Pancreas (tissue), 10 donors: ENCODE measurements at places on chromosomes 11 and 22. TPM values are rescaled to one million over a fixed set of nuclear protein-coding genes. Genes with fewer than 3 reads are reported as not detected.

DNA sequence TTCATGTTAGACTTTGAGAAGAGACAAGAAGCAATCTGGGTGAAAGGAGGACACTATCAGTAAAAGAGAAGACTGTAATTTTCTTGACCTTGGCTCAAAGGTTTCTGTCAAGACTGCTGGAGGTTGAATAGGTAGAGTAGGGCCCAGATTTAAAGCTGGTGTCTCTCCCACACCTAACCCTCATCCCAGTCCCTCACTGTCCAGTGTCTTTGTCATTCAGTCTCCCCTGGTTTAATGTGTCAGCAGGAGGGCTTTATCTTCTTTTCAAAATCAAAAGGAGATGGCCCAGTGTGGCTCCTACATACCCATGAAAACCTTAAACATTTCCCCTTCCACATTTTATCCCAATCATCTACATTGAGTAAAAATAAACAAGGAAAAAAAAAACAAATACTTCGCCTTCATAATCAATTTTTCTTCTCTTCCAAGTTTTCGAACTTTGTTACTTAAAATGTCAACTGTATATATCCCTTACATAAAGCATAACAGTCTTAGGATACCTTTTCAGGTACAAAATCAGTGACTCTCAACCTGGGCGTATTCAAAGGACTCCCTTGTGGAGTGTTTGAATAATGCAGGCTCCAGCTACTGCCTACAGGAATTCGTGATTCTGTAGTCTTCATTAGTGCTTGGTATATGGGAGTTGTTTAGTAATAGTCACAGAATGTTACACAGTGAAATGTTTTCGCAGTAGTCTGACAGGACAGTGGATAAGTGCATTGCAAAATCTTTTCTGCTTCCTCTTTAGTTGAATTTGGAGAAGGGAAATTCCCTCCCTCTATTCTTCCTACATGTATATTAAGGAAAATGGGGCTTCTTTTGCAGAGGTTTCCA, 87.2 kb downstream of the FAT3 start:
- DNase-seq, result no peak

DNA sequence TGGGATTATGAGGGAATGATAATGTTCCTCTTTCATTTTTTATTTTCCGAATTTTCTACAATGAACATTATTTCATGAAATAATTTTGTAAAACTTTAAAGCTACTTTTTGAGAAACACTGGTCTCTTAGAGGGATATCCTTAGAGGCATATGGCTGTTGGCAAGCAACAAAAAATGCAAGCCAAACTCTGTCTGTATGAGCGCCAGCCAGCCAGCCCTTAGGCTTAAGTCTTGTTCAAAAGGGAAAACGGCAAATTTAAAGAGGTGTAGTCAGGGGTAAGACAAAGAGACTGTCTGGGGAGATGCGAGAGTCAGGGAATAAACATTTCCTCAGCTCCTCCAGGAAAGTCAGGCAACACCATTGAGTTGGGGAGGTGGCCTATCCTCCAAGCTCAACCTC, 22.5 kb downstream of the ASCC2 start:
- no peak for DNase-seq

DNA sequence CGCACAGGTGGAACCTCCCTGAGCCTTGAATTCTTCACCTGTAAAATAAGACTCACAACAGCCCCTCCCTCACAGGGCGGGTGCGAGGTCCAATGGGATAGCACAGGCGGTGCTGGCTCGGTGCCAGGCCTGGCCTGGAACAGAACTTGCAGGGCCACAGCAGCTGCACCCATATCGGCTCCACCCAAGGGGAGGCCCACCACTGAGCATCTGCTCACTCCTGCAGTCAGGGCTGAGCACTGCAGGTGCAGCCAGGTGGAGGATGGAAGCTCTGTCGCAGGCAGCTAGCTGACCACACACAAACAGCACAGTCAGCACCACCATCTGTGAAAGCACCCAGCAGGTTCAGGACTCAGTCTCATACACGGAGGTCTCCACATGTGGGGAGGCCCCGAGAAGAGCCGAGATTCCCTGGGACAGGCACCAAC, 19.6 kb downstream of the VPS37C start:
- DNase-seq, result peak; percentile 86

DNA sequence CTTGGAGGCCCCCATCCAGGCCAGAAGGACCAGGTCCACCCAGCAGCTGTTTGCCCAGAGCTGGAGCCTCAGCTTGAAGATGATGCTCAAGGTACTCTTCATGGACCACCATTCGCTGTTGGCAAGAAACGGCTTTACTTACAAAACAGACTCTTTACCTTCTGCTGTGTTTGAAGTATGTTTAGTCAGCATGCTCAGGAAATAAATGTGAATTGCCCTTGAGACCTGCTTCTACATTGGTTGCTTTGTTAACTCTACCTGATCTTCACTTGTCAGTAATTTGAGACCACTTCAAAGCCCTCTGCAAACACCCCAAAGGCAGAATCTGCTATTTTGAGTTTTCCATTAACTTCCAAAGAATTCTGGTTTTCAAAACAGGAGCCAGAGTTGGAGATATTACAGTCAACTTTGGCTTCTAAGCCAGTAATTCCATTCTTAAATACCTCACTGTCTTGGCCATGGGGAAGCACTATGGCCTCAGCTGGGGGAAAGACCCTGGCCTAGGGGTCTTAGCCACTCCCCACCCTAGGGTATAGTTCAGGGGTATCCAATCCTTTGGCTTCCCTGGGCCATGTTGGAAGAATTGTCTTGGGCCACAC, 2.7 kb downstream of the UQCR10 start:
- DNase-seq, result no peak

DNA sequence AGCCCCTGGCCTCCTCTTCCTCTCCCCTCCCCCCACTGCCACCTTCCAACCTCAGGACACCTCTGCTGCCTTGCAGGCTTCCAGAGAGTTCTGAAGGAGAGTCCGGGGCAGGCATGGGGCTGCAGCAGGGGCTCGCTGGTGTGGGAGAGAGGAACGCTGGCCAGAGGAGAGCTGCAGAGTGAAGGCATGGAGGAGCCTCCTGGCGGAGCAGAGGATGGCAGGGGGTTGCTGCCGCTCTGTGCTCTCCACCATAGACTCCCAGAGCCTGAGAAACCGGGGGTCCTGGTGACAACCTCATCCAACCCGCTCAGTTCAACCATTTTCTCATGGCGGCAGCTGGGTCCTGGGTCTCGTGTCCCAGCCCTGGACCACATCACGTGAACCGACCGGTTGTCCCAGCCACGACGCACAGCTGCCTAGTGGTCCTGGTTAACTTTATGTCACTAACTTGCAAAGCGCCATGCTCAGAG, 17.5 kb downstream of the MRGPRG start:
- no peak for DNase-seq

Gene RCE1
- polyA plus RNA-seq, result 10.1 TPM

DNA sequence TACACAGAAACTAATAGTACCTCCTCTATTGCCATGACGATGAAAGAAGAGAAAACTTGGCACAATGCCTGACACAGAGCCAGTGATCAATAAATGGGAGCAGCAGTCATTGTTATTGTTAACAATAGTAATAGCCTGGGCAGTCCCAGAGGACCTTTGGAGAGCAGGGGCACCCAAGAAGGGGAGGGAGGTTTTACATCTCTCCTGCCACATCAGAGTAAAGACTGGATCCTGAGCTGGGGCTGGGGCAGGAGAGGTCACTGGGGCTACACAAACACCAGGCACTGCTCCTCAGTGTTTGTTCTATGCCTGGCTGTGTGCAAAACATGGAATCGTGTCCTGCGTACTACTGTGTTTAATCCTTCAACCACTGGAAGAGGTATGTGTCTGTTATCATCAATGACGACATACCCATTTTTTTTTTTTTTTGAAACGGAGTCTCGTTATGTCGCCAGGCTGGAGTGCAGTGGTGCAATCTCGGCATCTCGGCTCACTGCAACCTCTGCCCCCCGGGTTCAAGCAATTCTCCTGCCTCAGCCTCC, 25.0 kb upstream of the CREB3L1 start:
- no peak for DNase-seq

- no peak for DNase-seq
These were observed 518.7 kb downstream of the NTM start for GRCh38 chr11:131889146-131889577.

DNA sequence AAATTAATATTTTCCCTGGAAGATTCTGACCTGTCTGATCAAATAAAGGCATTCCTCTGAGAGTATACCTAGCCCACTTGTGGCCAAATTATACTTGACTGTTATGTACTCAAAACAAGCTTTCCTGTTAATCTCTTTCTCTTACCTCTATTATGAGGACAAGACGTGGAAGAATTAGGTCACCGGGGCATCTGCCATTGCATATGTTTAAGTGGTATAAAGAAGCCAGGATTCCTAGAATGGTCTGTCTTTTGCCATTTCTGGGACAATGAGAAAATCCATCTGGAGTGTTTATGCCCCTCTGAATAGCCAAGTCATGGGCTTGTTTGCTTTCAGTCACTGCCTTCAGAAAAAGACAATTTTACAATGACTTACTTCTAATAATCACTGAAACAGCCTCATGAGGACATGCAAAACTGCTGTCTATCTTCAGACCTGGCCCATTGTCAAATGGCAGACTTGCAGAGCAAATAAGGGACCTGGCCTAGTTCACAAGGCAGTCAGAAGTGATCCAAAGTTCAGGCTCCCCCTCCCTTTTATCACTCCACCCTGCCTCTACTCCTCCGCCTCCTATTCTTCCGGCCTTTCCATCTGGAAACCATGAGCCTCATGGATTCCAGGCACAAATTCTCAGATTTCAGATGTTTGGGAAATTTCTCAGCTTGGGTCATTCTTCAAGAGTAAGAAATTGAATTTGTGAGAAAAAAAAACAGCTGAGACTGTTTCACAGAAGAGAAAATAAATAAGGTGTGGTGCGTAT, 128.1 kb upstream of the LDLRAD3 start:
- no peak for DNase-seq

- DNase-seq, result no peak
These were observed 29.8 kb downstream of the INCENP start for GRCh38 chr11:62153617-62154016.

GRCh38 chr22:46295277-46295971, 1.2 kb upstream of the GTSE1 start:
- no peak for DNase-seq

DNA sequence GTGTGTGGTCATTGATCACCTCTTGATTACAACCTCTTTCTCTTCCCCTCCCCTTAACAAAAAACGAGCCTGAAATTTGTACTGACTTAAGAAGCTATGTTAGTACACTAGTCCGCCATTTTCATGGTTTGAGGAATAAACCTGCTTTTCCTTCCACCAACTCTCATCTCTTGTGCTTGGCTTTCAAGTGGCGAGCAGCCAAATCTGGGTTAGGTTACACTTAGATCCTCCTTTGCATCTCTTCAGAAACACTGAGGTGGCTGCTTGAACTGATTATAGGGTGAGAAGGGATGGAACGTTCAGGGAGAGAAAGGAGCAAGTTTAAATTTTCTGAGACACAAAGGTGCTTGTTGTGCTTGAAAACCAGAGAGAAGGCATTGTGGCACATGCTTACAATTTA, 2171.4 kb downstream of the LRRC4C start:
- no peak for DNase-seq

Gene SLC22A9
- not detected for polyA plus RNA-seq

- no peak for DNase-seq
These were observed 3.8 kb upstream of the QSER1 start for GRCh38 chr11:32888805-32889204.

Gene SCGB1A1
- polyA plus RNA-seq, result not detected

DNA sequence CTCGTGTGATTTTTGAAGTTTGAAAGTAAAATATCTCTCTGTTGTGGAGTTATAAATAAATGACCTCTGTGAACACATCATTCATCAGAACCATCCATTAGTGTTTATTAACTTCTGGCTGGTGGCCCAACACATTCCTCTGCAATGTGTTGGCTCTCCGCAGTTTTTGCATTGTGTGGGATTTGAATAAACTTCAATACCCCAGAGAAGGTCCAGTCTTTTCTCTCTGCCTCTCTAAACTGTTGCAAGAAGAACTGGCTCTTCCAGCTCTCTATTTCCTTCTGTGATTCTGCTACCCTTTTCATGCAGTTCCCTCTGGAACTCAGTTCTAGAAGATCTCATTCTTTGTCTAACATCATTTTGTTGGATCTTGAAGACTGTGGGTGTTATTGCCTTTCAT, 125.0 kb upstream of the ARHGAP42 start:
- peak; percentile 22 for DNase-seq

DNA sequence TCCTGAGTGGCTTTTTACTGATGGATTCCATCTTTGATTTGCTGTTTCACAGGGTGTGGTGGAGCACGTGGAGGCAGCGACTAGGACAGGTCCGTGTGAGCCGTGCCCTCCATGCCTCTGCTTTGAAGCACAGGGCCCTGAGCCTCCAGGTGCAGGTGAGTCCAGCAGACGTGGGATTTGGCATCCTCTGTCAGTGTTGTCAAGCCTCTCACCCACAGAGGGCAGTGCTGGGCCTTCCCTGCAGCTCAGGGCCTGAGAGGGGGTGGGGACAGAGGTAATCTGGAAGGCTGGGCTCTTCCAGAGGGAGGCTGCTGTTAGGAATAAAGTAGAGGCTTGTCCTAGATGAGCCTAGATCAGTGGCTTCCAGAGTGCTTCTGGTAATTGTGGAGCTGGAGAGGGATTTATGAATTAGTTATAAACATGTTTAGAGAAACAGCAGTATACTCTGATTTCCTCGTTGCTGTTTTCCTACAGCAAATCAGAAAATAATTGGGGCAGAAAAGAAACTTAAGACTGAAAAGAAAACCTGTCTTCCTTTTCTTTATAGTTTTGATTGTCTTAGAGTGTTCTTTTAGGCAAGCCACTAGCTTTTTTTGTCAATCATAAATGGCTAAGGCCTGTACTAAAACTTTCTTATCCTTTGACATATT, 65.0 kb downstream of the SFI1 start:
- peak; percentile 83 for DNase-seq

Gene FOLR2
- polyA plus RNA-seq, result 1.3 TPM

- no peak for DNase-seq
These were observed 50.3 kb downstream of the THAP12 start for GRCh38 chr11:76330651-76331050.

Gene KRTAP5-2
- polyA plus RNA-seq, result not detected

Gene PDE3B
- 5.5 TPM for polyA plus RNA-seq

DNA sequence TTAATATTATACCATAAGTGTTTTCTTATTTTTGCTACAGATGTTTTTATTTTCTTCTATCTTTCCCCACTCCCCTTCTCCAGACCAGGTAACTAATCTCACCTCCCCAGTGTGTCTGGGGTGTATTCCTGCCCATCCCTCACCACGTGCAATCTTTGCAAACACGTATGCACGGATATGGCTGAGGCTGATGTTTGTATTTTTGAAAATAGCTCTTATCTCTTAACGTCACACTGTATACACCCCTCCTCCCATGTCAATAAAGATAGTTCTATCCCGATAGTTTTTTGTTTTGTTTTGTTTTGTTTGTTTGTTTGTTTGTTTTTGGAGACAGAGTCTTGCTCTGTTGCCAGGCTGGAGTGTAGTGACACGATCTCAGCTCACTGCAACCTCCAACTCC, 127.5 kb downstream of the FBXO7 start:
- DNase-seq, result no peak
